ENCODE measurements at places on chromosomes 16 and 17. TPM values are rescaled to one million over a fixed set of nuclear protein-coding genes. Genes with fewer than 3 reads are reported as not detected.

CDRT15 gene
- total RNA-seq, result not detected

RPL23 gene
- 2,328 TPM for total RNA-seq

RAB11FIP3 gene
- 14.8 TPM for total RNA-seq

ITGAD gene
- total RNA-seq, result 0.65 TPM
